Activated CD8-positive, alpha-beta memory T cell treated with anti-CD3 and anti-CD28 coated beads for 1 hour (primary cell): ENCODE measurements at places on chromosomes 16 and 17.

DNA sequence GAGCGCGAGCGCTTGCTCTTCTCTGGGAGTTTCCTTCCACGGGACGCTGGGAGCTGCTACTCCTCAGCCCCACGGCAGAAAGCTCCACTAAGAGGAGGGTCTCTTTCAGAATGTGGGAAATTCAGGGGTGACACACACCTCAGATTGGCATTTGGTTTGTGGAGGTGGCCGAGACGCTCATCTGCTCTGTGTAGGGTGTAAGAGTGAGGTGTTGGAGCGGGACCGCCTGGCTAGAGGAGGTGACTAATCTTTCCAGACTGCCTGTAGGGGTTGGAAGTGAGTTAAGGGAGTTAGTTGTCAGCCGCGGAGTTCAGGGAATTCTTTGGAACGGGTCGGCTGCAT, 735 bp downstream of the PSMD11 start:
- peak; percentile 7 for DNase-seq

- no peak for DNase-seq
These were observed 106.8 kb downstream of the ZNF778 start for GRCh38 chr16:89324056-89325010.

GRCh38 chr17:37567538-37567937, 41.7 kb downstream of the SYNRG start:
- no peak for DNase-seq

- DNase-seq, result no peak
These were observed 245.9 kb upstream of the ELAC2 start for GRCh38 chr17:13263746-13264145.

DNA sequence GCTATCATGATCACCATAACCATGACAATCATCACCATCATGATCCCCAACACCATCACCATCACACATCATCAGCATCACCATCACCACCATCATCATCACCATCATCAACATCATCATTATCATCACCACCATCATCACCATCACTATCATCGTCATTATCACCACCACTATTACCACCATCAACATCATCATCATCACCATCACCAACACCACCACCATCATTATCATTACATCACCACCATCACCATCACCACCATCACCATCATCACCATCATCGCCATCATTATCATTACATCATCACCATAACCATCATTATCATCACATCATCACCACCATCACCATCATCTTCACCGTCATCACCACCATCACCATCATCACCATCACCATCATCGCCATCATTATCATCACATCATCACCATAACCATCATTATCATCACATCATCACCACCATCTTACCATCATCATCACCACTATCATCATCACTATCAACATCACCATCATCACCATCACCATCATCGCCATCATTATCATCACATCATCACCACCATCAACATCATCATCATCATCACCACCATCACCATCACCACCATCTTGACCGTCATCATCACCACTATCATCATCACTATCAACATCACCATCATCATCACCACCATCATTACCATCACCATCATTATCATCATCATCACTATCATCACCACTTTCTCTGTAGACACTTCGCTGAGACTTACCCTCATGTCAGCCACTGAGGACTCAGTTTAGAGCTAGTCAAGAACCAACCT, 366.0 kb downstream of the C16orf95 start:
- no peak for DNase-seq

DNA sequence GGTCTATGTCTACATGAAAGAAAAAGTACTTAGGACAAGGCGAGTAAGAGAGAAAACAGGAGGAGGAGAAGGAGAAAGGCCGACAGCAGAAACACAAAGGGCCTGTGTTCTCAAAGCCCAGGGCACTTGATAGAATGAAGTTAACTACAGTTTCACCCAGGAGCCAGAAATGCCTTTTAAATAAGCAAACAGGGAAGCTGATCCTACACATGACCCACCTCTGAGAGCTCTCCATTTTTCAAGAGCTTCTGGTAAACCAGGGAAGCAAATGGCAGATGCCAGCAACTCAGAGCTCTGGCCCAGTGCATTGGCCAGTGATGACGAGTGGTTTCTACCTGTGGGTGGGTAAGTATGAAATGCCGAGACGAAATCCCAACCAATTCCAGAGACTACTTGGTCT, 163.4 kb downstream of the ZFHX3 start:
- DNase-seq, result no peak

DNA sequence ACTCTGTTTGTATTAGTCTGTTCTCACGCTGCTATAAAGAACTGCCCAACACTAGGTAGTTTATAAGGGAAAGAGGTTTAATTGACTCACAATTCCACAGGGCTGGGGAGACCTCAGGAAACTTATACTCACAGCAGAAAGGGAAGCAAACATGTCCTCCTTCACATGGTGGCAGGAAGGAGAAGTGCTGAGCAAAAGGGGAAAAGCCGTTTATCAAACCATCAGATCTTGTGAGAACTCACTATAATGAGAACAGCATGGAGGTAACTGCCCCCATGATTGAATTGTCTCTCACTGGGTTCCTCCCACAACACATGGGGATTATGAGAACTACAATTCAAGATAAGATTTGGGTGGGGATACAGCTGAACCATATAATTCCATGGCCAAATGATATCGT, 30.9 kb downstream of the ABCC1 start:
- no peak for DNase-seq

DNA sequence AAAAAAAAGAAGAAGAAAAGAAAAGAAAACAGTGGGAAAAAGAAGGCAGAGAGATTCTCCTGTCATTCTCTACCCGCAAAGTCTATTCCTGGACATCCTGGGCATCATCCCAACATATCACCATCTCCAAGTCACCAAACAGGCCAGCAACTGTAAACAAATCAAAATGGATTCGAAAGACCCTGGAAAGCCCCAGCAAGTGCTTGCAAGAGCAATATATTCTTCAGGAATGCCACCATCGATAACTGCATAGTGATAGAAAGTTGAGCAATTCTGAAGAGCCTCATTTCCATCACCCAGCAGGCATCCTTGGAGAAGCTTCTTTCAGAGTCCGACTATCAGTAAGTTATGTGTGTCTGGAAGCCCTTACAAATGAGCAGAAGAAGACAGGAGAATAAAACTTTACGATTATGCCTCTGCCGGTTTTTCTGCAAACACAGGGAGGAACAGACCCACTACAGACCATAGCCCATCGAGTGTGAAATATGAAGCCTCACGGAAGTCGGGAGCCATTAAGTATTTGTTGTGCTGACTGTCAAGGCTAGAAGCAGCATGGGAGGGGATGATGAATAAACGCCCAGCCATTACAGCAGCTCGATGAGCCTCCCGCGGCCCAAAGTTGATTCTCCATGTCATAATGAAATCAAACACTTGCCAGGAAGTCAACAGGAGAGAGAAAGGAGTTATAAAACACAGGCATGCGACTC, 64.5 kb upstream of the SEC14L1 start:
- no peak for DNase-seq

GRCh38 chr17:37695726-37696125, 49.1 kb downstream of the HNF1B start:
- no peak for DNase-seq

DNA sequence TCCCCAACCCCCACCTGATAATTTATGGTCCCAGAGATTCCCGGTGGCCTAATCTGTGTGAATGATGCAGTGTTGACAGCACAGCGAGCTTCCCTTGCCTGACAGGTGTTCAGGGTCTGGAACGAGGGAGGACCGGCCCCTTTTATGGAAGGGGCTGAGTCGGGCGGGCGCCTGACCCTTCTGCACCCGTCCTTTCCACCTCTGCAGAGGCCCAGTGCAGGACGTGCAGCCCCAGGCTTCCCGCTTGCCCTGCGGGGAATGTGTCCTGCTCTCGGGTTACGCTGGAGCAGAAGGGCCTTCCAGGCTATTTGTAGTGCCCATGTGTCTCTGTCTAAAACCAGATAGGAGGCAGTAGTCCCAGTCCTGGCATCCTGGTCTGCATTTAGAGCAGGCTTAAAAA, 16.2 kb downstream of the SMTNL2 start:
- DNase-seq, result no peak

- no peak for DNase-seq
These were observed 29.3 kb upstream of the RBL2 start for GRCh38 chr16:53404959-53405358.

- peak; percentile 30 for DNase-seq
These were observed 13.0 kb downstream of the CDH13 start for GRCh38 chr16:82639666-82640336.

DNA sequence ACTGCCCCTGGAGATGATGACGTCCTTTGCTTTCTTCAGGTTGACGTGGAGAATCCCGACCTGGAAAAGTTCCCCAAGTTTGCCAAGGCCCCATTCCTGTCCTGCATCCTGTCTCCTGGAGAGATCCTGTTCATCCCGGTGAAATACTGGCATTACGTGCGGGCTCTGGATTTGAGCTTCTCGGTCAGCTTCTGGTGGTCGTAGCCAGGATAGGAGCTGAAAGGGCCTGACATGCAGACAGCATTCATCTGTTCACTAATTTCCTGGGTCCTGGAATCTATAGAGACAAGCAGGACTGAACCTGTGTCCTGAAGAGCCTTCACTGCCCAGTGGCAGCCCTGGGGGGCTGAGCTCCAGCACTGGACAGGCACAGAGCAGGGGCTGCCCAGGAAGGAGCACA, 17.2 kb downstream of the KDM8 start:
- no peak for DNase-seq

DNA sequence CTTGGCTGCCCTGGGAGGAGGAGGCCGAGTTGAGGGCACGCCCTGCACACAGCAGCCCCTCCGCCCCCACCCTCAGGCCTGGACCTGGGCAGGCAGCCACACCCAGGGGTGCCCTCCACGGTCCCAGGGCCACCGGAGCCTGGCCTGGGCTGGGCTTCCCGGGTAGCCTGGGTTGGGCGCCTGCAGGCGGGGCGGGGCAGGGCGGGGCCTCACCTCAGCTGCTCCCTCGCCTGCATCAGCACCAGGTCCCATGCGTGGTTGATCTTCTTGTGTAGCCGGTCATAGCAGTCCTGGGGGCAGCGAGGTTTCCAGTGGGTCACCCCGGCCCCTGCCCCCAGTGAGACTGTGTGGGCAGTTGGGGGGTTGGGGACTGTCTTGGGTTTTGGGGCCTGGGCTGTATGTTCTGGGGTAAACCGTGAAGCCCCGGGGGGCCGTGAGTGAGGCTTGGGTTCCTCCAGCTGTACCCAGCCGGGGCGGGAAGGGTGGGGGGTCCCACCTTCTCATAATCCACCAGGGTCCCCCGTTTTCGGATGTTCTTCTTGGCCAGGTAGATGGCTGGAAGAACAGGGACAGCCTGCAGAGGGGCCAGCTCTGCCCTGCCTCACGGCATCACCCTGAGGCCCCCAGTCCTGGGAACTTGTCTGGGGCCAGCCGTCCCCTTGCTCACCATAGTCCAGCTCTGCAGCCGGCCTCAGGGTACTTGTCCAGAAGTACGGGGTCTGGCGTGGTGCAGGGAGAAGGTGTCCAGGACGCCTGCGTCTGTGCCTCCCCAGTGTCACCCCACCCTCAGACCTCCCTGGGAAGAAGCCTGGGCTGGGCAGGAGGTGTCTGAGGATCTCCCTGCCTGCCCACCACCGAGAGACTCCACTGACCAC, 2.0 kb downstream of the RGS11 start:
- DNase-seq, result no peak

GRCh38 chr17:15123593-15124263, 141.4 kb downstream of the PMP22 start:
- no peak for DNase-seq

DNA sequence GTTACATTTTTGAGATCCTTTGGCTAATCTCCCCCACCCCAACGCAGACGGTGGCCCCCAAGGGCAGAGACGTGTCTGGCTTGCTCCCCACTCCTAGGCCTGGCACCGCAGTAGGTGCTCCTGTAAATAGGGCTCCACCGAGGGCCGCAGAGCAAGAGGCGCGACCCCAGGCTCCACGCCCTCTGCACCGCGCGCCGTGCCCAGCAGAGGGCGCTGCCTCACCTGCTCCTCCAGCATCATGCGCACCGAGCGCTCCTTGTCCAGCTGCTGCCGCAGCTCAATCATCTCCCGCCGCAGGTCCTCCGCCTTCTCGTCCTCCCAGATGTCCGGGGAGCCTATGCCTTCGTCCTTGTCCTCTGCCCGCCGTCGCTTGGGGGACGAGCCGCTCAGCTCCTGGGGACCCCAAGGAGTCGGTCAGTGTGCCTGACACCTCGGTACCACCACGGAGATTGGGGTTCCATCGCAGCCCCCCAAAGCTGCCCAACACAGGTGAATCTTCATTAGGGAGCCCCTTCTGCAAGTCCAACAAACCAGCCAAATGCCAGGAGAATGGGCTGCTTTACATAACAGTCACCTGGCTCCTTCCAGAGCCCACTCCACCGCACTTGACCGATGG, 11.2 kb downstream of the TFAP4 start:
- no peak for DNase-seq

DNA sequence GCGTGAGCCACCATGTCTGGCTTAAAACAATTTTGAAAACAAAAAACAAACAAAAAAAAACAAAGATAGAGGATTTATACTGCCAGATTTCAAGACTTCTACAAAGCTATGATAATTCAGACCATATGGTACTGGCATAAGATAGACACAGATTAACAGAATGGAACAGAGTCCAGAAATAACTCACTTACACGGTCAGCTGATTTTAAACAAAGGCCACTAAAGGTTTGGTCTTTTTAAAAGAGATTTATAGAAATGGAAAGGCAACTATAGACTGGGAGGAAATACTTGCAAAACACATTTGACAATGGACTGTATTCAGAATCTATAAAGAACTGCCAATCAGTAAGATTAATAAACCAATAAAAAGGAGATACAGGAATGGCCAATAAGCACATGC, 48.6 kb upstream of the MNT start:
- no peak for DNase-seq

DNA sequence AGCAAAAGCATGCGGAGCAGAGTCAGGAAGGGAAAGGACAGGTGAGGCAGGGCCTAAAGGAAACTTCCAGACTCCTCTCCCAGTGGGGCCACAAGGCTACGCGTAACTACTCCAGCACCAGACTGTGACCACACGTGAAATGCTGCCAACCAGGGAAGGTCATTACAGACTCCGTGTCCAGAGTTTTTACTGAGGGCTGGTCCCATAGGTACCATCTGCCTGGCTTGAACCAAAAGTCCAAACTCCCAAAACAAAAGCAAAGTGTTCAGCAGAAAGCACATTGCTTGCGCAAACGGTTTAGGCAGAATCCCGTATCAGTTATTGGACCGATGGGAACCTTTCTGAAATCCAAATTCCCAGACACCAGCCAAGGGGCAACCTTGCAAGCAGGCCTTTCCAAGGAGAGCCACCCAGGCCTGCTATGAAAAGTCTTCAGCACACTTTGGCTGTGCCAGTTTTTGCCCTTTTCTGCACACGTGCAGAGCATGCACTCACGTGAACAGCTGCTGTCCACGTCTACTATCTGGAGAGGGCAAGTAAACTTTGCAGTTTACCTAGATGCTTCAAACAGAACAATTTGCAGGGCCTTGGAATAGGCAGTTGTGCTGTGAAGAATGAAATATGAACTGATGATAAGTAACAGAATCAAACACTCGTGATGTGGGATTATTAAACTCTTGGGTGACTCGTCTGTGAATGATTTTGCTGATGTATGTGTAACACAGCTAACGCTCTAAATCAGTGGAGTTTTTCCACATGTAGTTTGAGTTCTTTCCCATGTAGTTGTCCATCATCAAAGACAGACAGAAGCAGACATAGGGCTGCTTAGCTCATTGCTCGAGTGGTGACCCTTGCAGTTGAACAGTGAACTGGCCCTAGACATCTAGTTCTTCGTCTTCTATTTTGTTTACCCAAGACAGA, 58.1 kb upstream of the CRISPLD2 start:
- DNase-seq, result no peak

- no peak for DNase-seq
These were observed 21.8 kb downstream of the ITGB3 start for GRCh38 chr17:47275245-47275984.
